ENCODE measurements at places on chromosomes 6 and 20.

DNA sequence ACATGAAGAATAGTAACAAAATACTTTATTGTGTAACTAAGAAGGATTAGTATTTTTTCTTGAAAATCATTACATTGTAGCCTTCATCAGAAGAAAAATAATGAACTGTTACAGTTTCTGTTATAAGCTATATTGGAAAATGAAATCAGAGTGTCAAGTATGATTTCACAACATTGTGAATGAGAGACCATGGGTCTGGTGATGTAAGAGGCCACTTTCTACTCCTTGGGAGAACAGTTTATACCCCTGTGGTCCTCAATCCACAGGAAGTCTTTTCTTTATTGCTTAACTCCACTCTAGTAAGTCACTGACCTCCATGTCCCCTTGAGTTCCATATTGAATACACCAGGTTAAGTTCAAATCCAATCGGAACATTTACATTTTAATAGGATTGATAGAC lies 218.7 kb upstream of the FERMT1 start:
- DNase-seq, result no peak

DNA sequence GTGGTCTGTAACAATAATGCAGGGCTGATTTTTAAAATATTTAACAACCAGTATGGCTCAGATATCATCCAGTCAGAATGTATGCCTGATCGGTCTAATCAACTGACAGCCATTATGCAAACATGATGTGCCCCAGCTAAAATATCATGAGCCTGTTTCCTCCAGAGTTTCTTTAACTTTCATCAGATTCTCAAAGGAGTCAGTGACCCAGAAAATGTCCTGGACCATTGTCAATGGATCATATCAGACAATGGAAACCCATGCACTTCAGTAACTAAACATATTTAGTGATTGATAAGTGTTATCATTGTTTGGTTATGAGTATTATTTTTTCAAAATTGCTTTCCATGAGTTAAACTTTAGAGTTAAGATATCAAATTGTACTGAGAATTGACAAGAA lies 173.5 kb downstream of the LMBRD1 start:
- DNase-seq, result no peak

- DNase-seq, result peak; percentile 79
These were observed 119.4 kb downstream of the JARID2 start for GRCh38 chr6:15365273-15365687.

DNA sequence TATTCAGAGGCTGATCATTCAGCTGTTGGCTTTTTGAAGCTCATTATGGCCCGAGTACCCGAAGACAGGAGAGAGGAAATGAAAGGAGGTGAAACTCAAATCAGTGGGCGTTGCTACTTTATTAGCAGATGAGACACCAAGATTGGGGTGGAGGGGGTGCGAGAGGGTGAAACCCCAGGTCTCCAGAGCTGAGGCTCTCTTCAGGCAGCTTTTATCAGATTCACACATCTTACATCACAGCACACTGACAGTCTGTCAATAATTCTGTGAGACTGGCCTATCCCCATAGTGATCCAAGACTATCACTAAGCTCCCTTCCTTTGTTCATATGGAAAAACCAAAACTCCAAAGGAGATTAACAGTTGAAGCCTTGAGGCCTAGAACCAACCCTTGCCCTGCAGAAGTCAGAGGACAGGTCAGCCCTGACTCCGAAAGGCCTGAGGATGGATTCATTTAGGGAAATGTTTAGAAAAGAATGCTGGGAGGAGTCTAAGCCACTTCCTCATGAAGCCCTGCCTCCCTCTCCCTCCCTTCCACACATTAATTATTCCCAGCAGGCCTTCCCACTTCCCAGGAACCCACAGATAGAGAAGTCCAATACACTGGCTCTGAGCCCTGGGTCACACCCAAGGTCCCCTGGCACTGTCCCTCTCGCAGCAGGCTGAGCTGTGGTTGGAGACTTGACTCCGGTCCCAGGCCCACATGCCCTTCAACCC lies 23.2 kb downstream of the TRERF1 start:
- DNase-seq, result peak; percentile 44

- no peak for DNase-seq
These were observed 6.1 kb upstream of the ALDH8A1 start for GRCh38 chr6:134956032-134956431.

DNA sequence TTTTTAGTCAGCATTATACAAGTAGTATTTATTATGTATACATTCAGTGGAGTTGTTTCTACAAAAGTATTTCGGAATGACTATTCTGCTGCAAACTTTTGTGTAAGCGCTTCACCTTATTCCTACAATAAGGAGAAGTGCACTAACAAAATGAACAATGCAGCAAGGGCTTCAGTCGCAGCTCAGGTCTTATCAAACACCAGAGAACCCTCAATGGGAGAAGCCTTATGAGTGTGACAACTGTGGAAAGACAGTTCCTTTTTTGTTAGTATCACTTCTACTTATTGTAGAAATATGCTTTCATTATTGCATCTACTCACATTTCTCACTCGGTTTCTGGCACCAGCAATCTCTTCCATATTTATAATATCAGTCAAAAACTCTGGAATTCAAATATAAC lies 18.8 kb downstream of the ZKSCAN3 start:
- no peak for DNase-seq

DNA sequence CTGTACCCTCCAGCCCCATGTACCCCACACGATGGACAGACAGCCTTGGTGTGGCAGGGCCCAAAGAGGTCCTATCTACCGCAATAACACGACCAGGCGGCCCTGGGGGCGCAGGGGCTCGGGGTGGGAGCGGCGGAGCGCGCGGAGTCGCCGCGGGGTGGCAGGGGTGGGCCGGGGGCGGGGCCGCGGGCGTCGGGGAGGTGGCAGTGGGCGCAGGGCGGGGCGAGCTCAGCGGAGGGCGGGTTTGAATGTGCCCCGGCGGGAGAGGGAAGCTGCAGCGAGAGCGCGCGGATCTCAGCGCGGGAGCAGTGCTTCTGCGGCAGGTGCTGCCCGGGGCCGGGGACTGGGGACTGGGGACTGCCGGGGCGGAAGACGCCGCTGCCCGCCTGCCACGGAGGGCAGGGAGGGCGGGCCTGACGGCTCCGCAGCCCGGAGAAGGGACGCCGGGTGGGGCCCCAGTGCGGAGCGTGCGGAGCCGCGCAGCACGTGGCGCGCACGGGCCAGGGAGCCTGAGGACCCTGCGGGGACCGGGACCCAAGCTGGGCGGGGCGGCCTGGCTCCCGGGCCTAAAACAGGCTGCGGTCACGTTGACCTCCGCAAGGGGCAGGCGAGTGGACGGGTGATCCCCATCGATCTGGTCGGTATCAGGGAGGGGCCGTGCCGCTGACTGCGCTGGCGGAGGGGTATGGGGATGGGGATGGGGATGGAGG lies at the start of gene SLC29A1:
Gene SLC29A1, plus strand, starts transcription at position 277 of the 710 bp plus-strand sequence. CDS start 3,719 bp downstream, outside the sequence.
- DNase-seq, result peak; percentile 91

Measured in femur (tissue), 1 donor.